ENCODE measurements at places on chromosomes 5 and 9. TPM values are rescaled to one million over a fixed set of nuclear protein-coding genes. Genes with fewer than 3 reads are reported as not detected.

Gene C5orf58
- total RNA-seq: not detected

Gene LEAP2
- total RNA-seq: 0.16 TPM

Gene BAAT
- not detected for total RNA-seq

Gene CYLC2
- total RNA-seq: not detected

Gene ACOT12
- not detected for total RNA-seq

Gene TEK
- total RNA-seq: 0.23 TPM

Gene CRB2
- not detected for total RNA-seq

Gene DOCK2
- 1.3 TPM for total RNA-seq

Gene SH3GLB2
- 37.9 TPM for total RNA-seq

Gene NFIB
- total RNA-seq: 21.3 TPM

Gene GPX3
- 39.9 TPM for total RNA-seq

Gene EFNA5
- 5.3 TPM for total RNA-seq

Gene RAPGEF6
- 5.3 TPM for total RNA-seq

Gene PTCH1
- 0.76 TPM for total RNA-seq

Gene IPPK
- total RNA-seq: 20.1 TPM

Gene LRRC19
- total RNA-seq: not detected

Gene PRSS3
- total RNA-seq: 40.3 TPM

Gene GCNT1
- 3.3 TPM for total RNA-seq

Gene PPP6C
- 20.5 TPM for total RNA-seq

Gene CREB3
- 49.3 TPM for total RNA-seq

Gene ADGRD2
- total RNA-seq: not detected

Gene UGCG
- total RNA-seq: 29.4 TPM

Gene SHROOM1
- total RNA-seq: 11.2 TPM

Gene CCDC187
- not detected for total RNA-seq

Gene PTGS1
- total RNA-seq: 18.6 TPM

Gene MIER3
- 9.7 TPM for total RNA-seq

Gene CAVIN4
- total RNA-seq: 0.08 TPM

Gene DOCK8
- total RNA-seq: 0.08 TPM

Gene CBY3
- total RNA-seq: not detected

Gene FOXD4L4
- total RNA-seq: not detected

Gene SPINK13
- not detected for total RNA-seq

Gene AGXT2
- total RNA-seq: not detected

Gene TEX53
- total RNA-seq: not detected

Gene FAM151B
- total RNA-seq: 1.2 TPM

Gene PCDHGB5
- total RNA-seq: 5.9 TPM

Gene SAPCD2
- total RNA-seq: 4.0 TPM

Gene ARID3C
- total RNA-seq: 0.31 TPM

Gene ANKRD34B
- total RNA-seq: not detected

Gene FOXD1
- total RNA-seq: 6.6 TPM

Gene CNTNAP3B
- total RNA-seq: 1.4 TPM

Gene NMUR2
- not detected for total RNA-seq

Gene PTGES
- total RNA-seq: 6.2 TPM

Gene CCDC69
- 1.3 TPM for total RNA-seq

Gene SPINK1
- not detected for total RNA-seq

Gene GTF3C4
- 8.3 TPM for total RNA-seq

Gene DPYSL3
- total RNA-seq: 3.0 TPM

Gene SPINK5
- 0.95 TPM for total RNA-seq

Gene PPP3R2
- total RNA-seq: not detected

Gene KCNV2
- total RNA-seq: not detected

Gene INSL6
- not detected for total RNA-seq

Gene MYO10
- total RNA-seq: 41.3 TPM

Gene LECT2
- total RNA-seq: not detected

Gene DNM1
- 0.27 TPM for total RNA-seq

Gene RANBP17
- 1.6 TPM for total RNA-seq

Gene SOX30
- not detected for total RNA-seq

Gene NXNL2
- total RNA-seq: 0.23 TPM

Gene CNTLN
- 2.8 TPM for total RNA-seq

Gene NUTM2F
- total RNA-seq: not detected

Data from hair follicular keratinocyte (primary cell).